Stimulated activated CD8-positive, alpha-beta memory T cell treated with anti-CD3 and anti-CD28 coated beads, Interleukin-4, amount 100 ng/mL, for 1 hour (primary cell): ENCODE measurements at places on chromosomes 2 and 18.

DNA sequence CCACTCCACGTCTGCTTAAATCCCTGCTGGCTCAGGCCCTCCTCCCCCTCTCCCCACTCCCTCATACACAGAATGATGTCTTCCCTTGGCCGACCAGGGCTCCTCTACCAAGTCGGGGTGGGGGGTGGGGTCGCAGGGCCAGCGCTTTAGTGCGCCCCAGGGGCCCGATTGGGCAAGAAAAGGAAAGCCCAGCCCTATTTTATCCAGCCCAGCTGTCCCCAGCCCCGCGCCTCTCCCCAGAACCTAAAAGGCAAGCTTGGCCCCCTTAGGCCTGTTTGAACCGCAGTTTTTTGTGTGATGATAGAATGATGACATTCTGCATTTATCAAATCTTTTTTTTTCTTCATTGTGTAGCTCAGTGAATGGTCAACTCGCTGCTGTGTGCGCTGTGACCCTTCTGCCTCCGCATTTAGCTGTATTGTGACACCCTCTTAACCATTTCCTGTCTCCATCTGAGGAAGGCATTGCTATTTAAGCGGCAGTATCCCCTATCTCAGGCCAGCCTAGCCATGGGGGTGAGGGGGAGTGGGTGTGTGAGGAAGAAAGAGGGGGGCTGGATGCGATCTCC lies 231.4 kb downstream of the HAUS1 start:
- no peak for DNase-seq

GRCh38 chr2:148362144-148362796 lies 282.3 kb upstream of the EPC2 start:
- no peak for DNase-seq

- DNase-seq, result no peak
Measured at GRCh38 chr2:165505514-165505913, 36.0 kb downstream of the CSRNP3 start.

DNA sequence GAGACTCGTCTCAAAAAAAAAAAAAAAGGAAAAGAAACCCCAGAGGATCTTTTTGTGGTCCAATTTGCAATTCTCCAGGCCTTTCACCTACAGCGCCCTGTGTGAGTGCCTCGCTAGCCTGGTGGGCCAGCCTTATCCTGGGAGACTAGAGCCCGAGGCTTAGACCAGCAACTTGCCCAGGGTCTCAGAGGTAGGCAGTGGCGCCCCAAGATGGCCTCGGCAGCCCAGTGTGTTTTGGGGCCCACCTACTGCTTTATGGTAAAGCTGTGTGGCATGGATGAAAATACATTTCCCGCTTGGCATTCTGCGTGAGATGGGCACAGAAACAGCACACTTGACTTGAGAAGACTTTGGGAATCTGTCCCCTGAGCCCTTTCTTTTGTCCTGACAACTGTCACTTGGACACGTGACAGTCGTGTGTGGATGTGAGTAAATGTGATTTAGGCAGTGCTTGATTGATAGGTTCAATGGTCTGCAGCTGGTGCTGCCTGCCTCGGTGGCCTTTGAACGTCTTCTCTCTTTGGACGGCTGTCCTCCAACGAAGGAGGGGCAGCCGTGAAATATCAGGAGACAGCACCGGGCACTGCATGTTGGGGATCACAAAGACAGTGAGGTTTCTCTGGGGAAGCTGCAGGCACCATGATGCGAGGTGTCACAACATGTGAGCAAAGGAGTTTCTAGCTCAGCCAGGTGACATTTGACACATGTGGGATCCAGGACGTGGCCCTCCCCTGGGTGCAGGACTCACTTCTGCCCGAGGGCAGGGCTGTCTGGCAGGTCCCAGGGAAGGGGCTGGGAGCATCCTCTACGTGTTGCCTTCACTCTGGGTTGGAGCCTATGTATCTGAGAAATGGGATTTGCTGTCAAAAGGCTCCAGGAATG lies 209.5 kb upstream of the TWIST2 start:
- DNase-seq, result no peak

DNA sequence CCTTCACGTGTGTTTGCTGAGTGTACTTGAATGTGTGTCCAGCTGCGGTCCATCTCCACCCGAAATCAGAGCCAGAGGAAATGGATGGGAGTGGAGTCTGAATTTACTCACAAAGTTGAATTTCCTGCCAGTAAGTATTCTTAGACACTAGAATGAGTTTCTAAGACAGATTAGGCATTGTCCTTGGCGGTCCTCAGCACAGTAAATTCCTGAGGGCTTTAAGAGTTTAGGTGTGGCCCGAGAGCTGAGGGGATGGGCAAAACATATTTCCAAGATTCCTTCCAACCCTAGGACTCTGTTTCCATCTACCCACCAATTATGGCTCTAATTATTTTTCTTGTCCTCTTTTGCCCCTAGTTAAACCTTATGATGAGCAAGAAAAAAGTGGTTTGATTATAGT lies 90.3 kb upstream of the PHLPP1 start:
- no peak for DNase-seq

DNA sequence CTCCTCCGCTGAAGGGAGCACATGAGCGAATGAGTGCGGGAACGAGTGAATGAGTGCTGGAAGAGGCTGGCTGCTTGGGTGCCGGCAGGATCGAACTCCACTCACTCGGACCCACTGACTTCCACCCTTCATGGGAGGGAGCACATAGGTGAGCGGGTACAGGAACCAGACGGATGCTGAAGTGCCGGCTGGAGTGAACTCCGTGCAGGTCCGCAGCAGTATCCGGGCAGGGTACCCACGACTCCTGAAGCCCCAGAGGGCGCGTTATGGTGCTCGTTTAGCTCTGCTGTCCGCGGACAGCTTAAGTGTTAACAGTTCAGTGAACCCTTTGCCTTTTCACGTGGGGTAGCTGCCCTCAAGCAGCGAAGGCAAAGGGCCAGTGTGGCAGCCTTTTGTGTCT lies 23.2 kb downstream of the RPRM start:
- DNase-seq, result no peak

- no peak for DNase-seq
Measured at GRCh38 chr2:207766697-207767460, 2.8 kb downstream of the FZD5 start.
